ENCODE measurements at places on chromosomes 2 and 18. TPM values are rescaled to one million over a fixed set of nuclear protein-coding genes. Genes with fewer than 3 reads are reported as not detected.
A peak's percentile ranks its signal among the peaks of the same experiment; 100 is the strongest.

GRCh38 chr2:5315512-5315911, 376.7 kb upstream of the SOX11 start:
- DNase-seq: no peak

- DNase-seq: peak; percentile 55
Observed at GRCh38 chr2:232103140-232103737, 141.7 kb downstream of the DIS3L2 start.

Gene ZFP36L2
- 8.3 TPM for total RNA-seq

GRCh38 chr2:173028141-173028540, 47.5 kb upstream of the MAP3K20 start:
- DNase-seq: no peak

DNA sequence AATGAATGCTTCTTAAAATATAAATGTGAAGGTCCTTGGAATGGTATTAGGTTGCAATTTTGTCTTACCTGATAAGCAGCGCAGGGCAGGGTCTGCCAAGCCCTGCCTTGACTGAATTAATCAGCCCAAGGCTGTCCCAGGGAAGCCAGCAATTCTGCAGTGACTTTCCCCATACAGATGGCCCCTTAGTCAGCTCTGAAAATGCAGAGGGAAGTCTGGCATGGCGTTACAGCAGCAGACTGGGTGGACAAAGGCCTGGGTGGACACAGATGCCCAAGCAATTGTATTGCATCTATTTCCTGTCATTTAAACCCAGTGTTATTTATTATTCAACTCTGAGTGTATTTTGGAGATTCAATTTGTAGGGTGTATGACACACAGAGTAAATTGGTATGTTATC, 56.6 kb upstream of the NOL4 start:
- no peak for DNase-seq

Gene RAD51AP2
- total RNA-seq: under 0.01 TPM

Gene CCDC85A
- total RNA-seq: 0.57 TPM

DNA sequence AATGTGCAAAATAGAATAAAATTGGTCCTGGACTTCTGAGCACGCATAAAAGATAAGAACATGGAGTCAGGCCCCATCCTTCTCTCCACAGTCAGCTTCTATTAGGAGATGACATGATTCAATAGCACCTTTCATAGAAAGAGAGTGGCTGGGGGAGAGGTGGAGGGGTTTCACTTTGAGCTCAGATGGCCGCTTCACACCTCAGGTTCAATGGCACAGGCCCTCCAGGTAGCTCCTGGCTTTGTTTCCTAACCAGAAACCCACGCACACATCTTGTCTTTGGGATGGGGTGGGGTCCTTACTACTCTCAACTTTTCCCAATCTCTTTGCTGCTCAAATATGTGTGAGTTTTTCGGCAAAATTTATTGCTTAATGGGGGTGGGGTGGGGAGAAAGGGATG, 332.3 kb downstream of the CLIP4 start:
- no peak for DNase-seq

Gene GULP1
- total RNA-seq: 32.2 TPM

Gene ACKR3
- not detected for total RNA-seq

- DNase-seq: no peak
Observed at GRCh38 chr2:102117472-102117858, 25.1 kb upstream of the IL1R1 start.

Gene FER1L5
- total RNA-seq: not detected

DNA sequence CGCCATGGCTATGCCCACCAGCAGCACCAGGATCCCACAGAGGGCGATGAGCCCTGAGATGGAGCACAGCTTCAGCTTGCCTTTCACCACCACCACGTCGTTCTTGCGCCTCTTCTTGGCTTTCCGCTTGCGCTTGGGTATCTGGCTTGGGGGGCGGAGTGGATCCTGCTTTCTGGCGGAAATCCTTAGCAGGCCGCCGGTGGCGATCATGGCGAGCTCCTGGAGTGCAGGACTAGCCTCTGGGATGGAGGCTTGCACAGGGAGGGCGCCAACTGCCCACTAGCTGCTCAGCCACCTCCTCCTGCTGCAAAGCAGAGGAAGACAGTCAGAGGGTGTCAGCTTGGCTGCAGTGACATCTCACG, 3.5 kb downstream of the TMEM200C start:
- no peak for DNase-seq

GRCh38 chr2:75153221-75153620, 46.1 kb downstream of the TACR1 start:
- no peak for DNase-seq

DNA sequence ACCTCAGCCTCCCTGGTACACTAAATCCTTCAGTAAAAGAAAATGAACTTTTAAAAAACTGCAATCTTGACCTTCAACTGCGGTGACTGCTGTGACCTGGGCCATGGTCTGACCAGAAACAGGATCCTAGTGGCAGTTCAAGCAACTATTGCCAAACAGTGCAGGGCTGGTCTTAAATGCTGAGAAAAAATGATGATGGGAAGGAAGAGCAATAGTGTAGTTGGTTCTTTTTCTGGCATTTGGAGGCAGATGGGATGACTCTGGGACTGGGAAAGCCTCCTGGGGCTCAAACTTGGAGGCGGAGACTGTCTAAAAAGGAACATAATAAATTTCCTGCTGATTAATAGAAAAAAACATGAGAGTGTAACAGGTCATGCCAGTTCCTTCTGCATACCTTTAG, 45.4 kb downstream of the CHN1 start:
- DNase-seq: peak; percentile 29

GRCh38 chr18:57648414-57648813, 26.8 kb upstream of the NARS1 start:
- no peak for DNase-seq

GRCh38 chr2:104834431-104835153, 19.3 kb upstream of the POU3F3 start:
- no peak for DNase-seq

GRCh38 chr18:80252136-80252535, 4.8 kb upstream of the PARD6G start:
- peak; percentile 61 for DNase-seq

DNA sequence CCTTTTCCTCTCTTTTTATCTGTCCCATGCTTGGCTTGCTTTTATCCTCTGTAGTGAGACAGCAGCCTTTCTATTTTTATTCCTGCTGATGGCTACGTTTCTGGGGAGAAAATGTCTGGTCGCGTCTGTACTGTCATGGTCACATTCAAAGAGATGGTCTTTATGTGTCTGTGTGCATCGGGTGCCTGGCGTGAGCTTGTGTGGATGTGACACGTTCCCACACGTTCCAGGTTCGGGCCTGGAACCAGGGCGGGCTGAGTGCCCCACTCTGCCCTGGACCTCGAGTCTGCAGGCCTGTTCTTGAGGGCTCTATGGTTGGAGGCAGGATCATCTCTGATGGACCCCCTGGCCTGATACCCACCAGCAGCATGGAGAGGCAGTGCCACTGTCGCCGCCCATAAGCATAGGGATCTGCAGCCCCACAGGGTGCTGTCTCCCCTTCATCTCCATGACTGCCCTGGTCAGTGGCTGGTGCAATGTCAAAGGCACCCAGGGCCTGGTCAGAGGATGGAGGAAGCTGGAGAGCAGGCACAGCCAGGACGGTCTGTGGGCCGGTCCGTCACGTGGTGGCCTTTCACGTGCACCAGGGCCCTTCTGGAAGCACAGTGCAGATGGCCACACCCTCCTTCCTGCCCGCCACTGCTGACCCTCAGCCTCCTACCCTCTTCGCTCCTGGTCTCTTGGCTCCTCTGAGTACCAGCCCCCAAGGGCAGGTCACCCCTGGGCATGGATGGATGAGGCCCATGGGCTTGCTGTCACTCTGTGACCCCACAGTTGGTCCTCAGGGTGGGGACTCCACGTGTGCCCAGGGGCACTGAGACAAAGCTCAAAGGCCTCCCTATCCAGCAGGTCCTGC, 149.2 kb upstream of the TWIST2 start:
- no peak for DNase-seq

GRCh38 chr18:51196118-51196810, 1.2 kb downstream of the MEX3C start:
- DNase-seq: peak; percentile 30

- peak; percentile 74 for DNase-seq
Observed at GRCh38 chr18:9825571-9826073, 60.2 kb upstream of the TXNDC2 start.

DNA sequence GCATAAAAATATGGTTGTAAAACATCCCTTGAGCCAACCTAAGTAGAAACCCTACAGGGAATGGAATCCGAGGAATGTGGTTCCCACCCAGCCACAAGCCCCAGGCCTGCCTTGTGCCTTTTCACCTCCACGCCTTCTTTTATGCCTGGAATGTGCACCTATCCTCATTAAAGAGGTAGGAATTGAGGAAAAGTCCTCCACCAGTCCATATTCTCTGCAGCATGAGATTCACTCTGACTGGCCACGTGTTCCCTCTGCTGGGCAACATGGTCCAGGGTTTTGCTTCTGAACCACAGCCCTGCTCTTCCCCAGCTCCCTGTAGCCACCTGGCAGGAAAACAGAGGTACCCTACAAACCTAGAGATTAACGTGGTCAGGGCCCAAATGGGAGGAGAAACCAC, 787.9 kb upstream of the RAB6C start:
- DNase-seq: no peak

Gene SPR
- 39.3 TPM for total RNA-seq

GRCh38 chr2:149860276-149860921, 272.8 kb upstream of the MMADHC start:
- peak; percentile 76 for DNase-seq

Gene SPAG16
- 17.1 TPM for total RNA-seq

GRCh38 chr2:96143848-96144480, 1.3 kb downstream of the DUSP2 start:
- no peak for DNase-seq

GRCh38 chr18:51275712-51276476, 78.4 kb upstream of the MEX3C start:
- peak; percentile 39 for DNase-seq

All from LHCN-M2 (cell line).